ENCODE measurements at places on chromosomes 7 and 10.
A peak's percentile ranks its signal among the peaks of the same experiment; 100 is the strongest.

DNA sequence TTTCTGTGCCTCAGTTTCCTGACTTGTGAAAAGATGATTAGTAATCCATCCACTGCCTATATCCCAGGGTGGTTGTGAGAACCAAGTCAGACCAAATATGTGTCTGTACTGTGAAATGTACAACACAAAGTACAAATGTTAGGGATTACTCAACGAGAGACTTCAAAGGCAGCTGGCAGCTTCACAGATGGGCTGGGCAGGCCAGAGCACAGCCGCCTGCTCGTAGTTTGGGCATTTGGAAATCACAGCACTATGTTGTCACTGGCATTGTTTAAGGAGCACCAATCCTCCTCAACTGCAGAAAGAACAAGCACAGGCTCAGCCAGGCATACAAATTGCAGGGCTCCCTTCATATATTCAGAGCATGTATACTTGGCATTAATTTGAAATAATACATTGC, 64.5 kb upstream of the C10orf90 start:
- no peak for DNase-seq

DNA sequence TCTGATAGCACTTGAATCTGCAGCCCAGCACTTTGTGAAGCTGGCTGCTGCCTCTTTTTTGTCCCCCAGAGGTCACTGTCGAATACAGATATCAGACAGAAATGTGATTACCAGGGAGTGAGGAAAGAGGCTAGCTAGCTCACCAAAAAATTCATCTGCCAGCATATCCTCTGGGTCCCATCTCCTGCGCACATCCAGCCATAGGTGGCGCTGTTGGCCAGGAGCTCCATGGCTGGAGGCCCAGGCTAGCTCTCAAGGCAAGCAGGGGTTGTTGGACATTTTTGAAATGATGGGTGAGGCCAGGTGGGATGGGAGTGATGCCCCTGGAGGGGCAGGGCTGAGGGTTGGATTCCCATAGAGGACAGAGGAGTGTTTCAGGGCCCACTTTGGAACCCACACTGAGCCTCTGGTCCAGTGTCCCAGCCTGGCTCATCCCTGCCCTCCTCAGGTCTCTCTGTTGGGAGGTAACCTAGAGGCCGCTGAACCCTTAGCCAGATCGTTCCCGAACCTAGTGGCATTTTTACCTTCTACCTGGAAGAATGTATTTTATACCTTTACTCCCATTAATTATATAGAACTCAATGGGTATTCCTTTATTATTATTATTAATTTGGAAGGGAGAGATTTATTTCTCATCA, 14.8 kb downstream of the DPCD start:
- peak; percentile 24 for DNase-seq

GRCh38 chr10:70568113-70568512, 34.4 kb downstream of the PRF1 start:
- no peak for DNase-seq

DNA sequence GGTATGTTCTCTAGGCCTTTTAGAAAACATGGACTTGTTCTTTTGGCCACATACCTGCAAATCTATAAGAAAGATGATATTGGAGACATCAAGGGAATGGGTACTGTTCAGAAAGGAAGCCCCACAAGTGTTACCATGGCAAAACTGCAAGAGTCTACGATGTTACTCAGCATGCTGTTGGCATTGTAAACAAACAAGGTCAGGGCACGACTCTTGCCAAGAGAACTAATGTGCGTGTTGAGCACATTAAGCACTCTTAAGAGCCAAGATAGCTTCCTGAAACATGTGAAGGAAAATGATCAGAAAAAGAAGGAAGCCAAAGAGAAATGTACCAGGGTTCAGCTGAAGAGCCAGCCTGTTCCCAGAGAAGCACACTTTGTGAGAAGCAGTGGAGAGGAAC, 37.1 kb downstream of the SDK1 start:
- DNase-seq: peak; percentile 9

DNA sequence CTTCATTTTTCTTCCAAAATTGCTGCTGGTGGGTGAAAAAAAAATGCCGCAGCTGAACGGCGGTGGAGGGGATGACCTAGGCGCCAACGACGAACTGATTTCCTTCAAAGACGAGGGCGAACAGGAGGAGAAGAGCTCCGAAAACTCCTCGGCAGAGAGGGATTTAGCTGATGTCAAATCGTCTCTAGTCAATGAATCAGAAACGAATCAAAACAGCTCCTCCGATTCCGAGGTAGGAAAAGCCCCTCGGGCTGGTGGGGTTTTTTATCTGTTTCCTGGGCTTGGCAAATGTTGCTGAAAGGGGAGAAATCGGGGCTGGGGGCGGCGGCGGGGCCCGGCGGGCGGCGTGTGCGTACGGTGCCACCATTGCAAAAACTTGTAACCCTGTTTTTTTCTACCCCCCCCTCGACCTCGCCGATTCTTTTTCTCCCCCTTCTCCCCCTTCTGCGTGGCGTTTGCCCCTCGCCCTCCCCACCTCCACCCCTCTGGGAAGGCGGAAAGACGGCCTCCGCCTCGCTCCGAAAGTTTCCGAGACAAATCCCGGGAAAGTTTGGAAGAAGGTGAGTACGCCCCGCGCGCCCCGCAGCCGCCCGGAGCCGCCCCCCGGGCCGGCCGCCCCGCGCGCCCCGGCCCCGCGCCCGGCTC, 789 bp downstream of the TCF7L2 start:
- no peak for DNase-seq

- no peak for DNase-seq
Observed at GRCh38 chr7:30254248-30254647, 30.1 kb upstream of the ZNRF2 start.

- DNase-seq: no peak
Observed at GRCh38 chr10:13673156-13673555, 86.4 kb downstream of the PRPF18 start.

- DNase-seq: no peak
Observed at GRCh38 chr7:94109556-94109955, 105.4 kb upstream of the BET1 start.

DNA sequence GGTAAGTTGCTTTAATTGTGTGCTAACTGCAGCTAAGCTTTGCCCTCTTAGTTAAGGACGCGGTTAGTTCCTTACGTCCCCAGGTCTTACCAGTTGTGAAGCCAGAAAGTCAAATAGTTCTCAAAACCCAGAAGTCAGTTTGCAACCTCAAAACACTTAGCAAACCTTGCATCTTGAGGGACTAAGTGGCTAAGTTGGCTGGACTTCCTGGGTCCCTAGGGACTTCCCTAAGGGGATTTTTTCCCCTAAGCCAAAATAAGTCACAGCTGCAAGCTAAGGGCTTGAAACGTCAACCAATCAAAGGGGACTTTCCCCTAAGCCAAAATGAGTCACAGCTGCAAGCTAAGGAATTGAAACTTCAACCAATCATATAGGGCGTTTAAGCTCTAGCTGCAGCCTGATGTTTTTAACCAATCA, 36.2 kb upstream of the HECW1 start:
- DNase-seq: no peak

- no peak for DNase-seq
Observed at GRCh38 chr7:1704811-1705738, 35.0 kb downstream of the ELFN1 start.

GRCh38 chr7:139566075-139566474, 42.6 kb downstream of the CLEC2L start:
- DNase-seq: no peak

DNA sequence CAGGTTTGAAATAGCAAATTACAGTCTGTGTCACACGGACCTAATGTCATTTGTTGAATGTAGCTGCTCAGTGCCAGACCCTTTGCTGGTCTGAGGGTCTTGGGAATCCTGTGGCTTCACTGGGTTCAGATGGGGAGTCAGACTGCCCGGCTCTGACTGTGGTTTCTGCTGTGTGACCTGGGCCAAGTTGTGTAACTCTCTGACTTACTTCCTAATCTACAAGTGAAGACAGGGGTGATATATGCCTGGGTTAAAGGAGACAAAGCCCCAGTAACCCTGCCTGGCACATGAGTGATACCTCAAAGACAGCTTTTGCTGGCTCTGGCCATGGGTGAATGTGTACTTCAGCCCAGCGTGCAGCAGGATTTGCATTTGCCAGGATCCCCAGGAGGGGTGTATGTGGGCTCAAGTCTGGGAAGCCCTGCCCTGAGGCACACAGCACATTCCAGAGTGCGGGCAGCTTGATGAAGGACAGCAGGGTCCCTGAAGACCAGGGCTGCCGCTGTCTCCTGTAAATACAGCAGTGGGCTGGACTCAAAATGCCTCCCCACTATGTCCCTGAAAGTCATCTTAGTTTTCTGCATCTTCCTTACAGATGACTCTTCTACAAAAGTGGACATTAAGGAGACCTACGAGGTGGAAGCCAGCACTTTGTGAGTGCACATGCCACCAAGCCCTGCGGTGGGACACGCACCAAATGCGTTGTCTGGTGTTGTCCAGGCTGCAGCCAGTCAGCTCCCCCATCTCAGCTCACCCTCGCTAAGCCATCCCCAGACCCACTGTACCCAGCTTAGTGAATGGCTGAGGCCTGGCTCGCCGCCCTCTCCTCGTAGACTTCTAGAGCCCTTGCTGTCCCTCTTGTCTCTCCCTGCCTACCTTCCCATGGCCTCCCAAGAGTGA, 16.4 kb downstream of the NACAD start:
- DNase-seq: no peak

- DNase-seq: no peak
Observed at GRCh38 chr7:94174956-94175355, 170.8 kb upstream of the BET1 start.

- no peak for DNase-seq
Observed at GRCh38 chr7:13945670-13946069, 43.8 kb downstream of the ETV1 start.

DNA sequence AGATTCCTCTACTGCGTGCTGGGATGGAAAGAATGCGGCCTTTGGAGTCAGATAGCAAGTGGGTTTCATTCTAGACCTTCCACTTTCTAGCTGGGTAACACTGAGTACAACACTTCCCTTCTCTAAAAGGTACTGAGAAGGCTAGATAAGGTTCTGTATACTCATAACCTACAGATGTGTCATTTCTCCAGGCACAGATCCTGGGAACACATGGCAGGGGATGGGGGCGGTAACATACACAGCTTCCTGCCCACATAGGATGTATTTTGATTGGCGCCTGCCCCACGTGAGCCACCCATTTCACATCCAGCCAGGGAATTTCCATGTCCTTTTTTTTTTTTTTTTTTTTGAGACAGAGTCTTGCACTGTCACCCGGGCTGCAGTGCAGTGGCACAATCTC, 31.8 kb downstream of the KLRG2 start:
- DNase-seq: no peak

- no peak for DNase-seq
Observed at GRCh38 chr7:112726076-112726475, 64.1 kb downstream of the TMEM168 start.

GRCh38 chr7:73721377-73721817, 1.9 kb upstream of the STX1A start:
- DNase-seq: peak; percentile 76

GRCh38 chr7:91351374-91351773, 87.1 kb downstream of the FZD1 start:
- no peak for DNase-seq

GRCh38 chr7:91892821-91893340, 12.4 kb upstream of the MTERF1 start:
- no peak for DNase-seq

DNA sequence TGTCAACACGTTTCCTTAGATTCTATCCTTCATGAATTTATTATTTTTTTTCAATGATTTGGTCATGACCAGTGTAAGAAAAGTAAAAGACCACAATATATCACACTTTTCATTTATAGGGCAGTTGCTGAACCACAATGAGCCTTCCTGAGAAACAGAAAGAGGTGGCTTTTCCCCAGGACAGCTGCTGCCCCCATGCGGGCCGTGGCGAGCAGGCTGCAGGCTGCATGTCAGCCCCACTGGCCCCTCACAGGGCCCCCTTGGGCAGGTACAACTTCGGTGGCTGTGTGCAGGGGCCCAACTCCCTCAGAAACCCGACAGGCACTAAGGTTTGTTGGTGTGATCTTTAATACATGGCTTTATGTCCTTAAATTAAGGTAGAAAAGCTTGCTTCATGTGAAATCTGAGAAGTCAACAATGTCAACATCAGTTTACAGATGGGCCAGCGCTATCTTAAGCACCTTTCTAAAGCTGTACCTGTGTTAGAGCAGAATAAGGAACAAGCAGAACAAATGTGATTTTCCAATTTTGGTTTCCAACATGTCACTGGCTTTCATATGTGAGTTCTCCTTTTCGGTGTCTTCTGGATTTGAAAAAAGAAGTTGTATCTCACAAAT, 10.6 kb downstream of the BEND7 start:
- no peak for DNase-seq

DNA sequence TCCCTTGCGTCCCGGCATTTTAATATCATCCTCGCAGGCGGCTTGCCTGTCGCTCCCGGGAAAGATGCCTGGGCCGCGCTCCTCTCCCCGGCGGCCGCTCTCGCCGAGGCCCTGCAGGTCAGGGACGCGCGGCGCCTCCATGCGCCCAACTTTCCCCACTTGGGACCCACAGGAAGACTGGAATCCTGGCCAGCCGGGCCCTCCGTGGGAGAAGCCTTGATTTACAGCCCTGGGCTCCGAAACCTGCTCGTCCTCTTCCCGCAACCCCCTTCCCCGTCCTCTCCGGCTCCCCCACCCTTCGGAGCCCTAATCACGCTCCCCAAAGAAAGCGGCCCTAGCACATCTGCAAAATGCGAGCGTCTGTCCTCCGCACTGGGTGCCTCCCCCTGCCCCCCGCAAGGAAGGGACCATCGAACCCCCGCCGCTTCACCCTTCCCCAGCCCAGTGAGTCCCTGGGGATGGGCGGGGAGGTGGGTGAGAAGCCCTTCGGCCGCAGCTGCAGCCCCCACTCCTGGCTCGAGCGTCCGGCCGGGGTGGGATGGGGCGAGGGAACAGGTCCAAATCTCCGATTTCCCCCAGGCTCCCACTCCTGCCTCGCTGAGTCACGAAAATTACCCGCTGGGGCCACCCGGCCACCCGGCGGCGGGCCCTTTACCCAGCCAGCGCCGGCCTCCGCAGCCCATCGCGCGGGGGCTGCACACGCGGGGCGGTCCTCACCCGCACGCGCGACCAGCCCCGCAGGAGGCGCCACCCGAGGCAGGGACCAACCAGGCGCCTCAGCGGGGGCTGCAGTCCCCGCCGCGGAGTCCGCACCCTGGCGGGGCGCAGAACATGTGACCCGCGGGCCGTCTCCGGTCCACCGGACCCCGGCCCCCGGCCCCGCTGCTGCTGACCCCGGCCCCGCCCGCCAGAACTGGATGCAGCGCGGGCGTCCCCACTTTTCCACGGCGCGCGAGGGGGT, 695 bp downstream of the HSPA12A start:
- DNase-seq: no peak

DNA sequence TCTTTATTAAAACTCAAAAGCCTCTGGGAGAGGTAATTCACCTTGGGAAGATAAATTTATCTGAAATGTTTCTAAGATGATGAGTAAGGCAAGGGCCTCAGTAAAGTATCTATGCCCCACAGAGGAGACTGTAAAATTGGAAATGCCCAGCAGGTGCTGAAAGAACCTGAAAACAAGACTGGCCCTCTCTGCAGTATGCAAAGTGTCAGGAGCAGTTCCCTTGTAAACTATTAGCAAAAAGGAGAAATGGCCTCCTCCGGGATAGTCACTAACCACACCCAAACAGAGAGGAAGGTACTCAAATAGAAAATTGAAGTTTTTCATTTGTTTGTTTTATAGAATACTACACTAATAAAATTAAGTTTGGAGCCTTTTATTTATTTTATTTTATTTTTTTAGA, 81.2 kb downstream of the FZD1 start:
- DNase-seq: no peak

- DNase-seq: no peak
Observed at GRCh38 chr7:7474436-7474835, 61.2 kb downstream of the COL28A1 start.
